Activated T-helper 1 cell treated with anti-CD3 and anti-CD28 coated beads, Interleukin-12 subunit alpha, Interleukin-12 subunit beta, Interleukin-2, Interleukin-4 antibody, amounts not matched to agents 30 ng/mL and 10 ng/mL and 1 ng/mL, durations not matched to agents 14 hours and 24 hours and 36 hours (primary cell): ENCODE measurements at places on chromosomes 5 and 9.

DNA sequence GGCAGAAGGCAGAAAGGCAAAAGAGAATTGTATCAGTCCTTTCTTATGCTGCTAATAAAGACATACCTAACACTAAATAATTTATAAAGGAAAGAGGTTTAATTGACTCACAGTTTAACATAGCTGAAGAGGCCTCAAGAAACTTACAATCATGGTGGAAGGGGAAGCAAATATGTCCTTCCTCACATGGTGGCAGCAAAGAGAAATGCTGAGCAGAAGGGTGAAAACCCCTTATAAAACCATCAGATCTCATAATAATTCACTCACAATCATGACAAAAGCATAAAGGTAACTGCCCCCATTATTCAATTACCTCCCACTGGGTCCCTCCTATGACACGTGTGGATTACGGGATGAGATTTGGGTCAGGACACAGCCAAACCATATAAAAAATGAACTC is 312.5 kb upstream of the PTGER4 start:
- DNase-seq = no peak

- no peak for DNase-seq
Measured at GRCh38 chr5:73192370-73192769, 19.4 kb downstream of the TMEM174 start.

GRCh38 chr5:179914032-179914755 is 6.5 kb upstream of the TBC1D9B start:
- no peak for DNase-seq

DNA sequence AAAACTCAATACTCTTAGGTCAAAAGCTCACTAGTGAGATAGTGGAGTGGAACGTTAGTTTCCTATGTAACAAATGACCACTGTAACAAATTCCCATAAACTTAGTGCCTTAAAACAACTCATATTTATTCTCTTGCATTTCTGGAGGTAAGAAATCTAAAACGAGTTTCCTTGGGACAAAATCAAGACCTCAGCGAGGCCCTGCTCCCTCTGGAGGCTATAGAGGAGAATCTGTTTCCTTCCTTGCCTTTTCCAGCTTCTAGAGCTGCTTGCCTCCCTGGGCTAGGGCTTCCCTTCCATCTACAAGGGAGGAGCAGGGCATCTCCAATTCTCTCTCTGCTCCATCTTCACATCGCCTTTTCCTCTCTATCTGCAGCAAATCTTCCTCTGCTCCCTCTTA is 32.0 kb downstream of the SEMA5A start:
- DNase-seq = no peak

- DNase-seq = no peak
Measured at GRCh38 chr5:150213530-150213929, 23.7 kb downstream of the SLC6A7 start.

DNA sequence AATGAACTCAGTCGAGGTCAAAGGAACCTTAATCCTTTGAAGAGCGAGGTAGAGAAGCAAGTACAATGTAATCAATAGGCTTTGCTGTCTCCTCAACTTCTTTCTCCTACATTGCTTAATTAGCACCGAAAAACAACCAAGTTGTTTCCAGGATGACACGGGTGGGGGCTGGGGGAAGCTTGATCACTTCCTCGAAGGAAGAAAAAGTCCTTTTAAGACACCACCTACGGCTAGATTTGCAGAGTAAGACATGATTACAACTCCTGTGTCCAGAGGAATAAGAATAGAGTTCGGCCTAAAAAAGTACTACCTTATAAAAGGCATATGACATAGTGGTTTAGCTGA is 811 bp upstream of the ARRDC3 start:
- DNase-seq = no peak
